ENCODE measurements at places on chromosomes 11 and 22. TPM values are rescaled to one million over a fixed set of nuclear protein-coding genes. Genes with fewer than 3 reads are reported as not detected.

- H3K27ac ChIP-seq = no peak within 1 kb of the TSS
- no peaks in the 10 kb centered on the region for H3K27me3 ChIP-seq
Measured at GRCh38 chr11:58844361-58845005, at the start of gene GLYATL2. GLYATL2 (minus strand) TSS chr11:58844704; CDS start chr11:58839612, 5,092 bp downstream.

DNA sequence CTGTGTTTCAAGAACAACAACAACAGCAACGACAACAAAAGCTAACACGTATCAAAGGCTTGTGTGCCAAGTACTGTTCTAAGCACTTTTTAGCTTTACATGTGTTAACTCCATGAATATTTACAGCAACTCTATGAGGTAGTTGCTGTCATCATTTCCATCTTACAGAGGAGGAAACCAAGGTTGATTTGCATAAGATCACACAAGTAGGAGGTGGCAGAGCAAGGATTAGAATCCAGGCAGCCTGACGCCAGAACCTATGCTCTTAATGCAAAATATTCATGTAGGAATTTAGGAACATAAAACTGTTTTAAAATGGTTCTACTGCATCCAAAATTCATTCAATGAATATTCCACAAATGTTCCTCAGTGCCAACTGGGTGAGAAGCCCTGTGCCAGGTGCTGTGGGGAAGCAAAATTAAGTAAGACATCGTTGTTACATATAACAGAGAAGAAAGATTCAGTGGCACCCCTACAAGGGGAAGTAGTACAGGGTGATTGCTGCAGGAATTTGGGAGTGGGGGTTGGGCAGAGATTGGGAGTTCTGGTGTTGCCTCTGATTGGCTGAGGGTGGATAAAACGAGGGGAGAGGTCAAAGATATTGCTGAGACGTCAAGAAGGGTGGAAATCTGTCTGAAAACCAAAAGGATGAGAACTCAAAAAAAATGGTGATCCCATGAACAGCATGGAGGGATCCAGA, 86.1 kb upstream of the ARHGAP20 start:
- no peaks in the 10 kb centered on the region for H3K27me3 ChIP-seq
- no peak for DNase-seq
- no peak overlapping the region for H3K27ac ChIP-seq

DNA sequence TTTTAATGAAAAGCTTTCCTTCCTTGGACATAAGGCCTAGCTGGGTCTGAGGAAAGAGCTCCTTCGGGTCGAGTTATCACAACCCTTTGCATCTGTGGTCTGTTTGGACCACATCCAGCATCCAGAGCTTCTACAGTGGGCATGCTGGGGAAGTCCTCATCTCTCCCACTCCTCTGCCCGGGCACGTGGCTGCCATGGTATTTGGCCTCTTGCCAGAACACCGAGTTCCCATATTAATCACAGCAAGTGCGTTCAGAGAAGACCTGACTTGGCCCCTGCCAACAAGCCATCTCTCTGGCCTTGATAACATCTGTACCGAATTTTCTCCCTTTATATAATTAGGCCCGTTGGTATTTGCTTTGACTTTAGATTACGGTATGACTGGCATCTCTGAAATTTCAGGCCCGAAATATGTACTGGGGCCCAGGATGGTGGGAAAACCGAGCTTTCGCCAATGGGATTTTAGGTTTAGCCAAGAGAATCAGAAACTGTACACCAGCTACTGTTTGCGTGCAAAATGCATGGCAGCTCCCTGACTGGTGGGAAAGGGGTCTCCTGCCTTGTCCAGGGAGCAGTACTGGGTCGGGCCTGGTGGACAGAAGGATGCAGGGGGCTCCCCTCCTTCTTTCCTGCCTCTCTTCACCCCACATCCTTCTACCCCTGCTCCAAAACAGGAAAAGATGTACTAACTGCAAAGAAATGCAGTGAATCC, 90.0 kb downstream of the MICAL2 start:
- DNase-seq = no peak
- no peak overlapping the region for H3K27ac ChIP-seq
- no peaks in the 10 kb centered on the region for H3K27me3 ChIP-seq
- H3K36me3 ChIP-seq = peaks cover 13% of the 10 kb centered on the region

- no peaks in the 10 kb centered on the region for H3K4me1 ChIP-seq
- no peak for DNase-seq
- no peaks in the 10 kb centered on the region for H3K36me3 ChIP-seq
- H3K4me3 ChIP-seq = no peak overlapping the region
- no peak overlapping the region for H3K27ac ChIP-seq
Measured at GRCh38 chr11:100878474-100878873, 191.4 kb downstream of the ARHGAP42 start.

DNA sequence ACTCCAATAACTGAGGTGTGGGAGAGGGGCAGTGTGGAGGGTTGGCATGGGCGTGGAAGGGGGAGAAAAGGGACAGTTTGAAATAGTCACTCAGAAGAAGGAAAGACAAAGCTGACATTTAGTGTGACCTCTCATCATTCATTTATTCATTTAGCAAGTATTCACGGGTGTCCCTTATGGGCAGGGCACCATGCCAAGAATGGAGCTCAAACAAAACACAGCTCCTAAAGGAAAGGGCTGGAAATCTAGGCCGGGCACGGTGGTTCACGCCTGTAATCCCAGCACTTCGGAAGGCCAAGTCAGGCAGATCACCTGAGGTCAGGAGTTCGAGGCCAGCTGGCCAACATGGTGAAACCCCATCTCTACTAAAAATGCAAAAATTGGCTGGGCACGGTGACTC, 19.4 kb upstream of the DGKZ start:
- H3K4me1 ChIP-seq = peaks cover 21% of the 10 kb centered on the region
- no peak for DNase-seq
- H3K27me3 ChIP-seq = peaks cover 10% of the 10 kb centered on the region
- H3K27ac ChIP-seq = no peak overlapping the region

GRCh38 chr11:17930544-17931125, 82.2 kb downstream of the SERGEF start:
- no peak for DNase-seq
- H3K27me3 ChIP-seq = no peaks in the 10 kb centered on the region
- H3K36me3 ChIP-seq = peaks cover 7% of the 10 kb centered on the region

DNA sequence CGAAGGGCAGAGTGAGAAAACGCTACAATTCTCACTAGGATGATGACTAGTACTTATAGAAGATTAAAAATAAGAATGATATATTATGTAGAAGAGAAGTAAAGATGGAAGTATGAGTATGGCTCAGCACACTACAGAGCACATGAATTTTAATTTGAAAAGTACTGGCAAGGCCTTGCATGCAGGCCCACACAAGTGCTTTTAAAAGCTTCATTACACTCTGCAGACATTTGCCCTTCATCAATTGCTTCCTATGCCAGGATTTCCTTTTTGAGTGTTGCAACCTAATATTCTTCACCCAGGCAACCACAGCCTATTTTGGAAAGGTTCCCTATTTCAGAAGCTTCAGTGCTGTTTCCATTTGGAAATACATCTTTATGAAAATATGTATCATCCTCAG, 81.1 kb downstream of the LARGE2 start:
- H3K36me3 ChIP-seq = no peaks in the 10 kb centered on the region
- no peak for DNase-seq
- no peaks in the 10 kb centered on the region for H3K4me1 ChIP-seq
- no peaks in the 10 kb centered on the region for H3K27me3 ChIP-seq

- no peaks in the 10 kb centered on the region for H3K4me1 ChIP-seq
- H3K36me3 ChIP-seq = no peaks in the 10 kb centered on the region
- no peak for DNase-seq
- no peak overlapping the region for H3K4me3 ChIP-seq
- H3K27ac ChIP-seq = no peak overlapping the region
Measured at GRCh38 chr11:105641433-105641832, 31.6 kb downstream of the GRIA4 start.

HPS5 gene
- 14.0 TPM for total RNA-seq

OR56A1 gene
- 0.16 TPM for total RNA-seq

SCN4B gene
- total RNA-seq = not detected

IGLL1 gene
- not detected for total RNA-seq

All from natural killer cell (primary cell).